ENCODE measurements at places on chromosomes 6 and 20. TPM values are rescaled to one million over a fixed set of nuclear protein-coding genes. Genes with fewer than 3 reads are reported as not detected.

DNA sequence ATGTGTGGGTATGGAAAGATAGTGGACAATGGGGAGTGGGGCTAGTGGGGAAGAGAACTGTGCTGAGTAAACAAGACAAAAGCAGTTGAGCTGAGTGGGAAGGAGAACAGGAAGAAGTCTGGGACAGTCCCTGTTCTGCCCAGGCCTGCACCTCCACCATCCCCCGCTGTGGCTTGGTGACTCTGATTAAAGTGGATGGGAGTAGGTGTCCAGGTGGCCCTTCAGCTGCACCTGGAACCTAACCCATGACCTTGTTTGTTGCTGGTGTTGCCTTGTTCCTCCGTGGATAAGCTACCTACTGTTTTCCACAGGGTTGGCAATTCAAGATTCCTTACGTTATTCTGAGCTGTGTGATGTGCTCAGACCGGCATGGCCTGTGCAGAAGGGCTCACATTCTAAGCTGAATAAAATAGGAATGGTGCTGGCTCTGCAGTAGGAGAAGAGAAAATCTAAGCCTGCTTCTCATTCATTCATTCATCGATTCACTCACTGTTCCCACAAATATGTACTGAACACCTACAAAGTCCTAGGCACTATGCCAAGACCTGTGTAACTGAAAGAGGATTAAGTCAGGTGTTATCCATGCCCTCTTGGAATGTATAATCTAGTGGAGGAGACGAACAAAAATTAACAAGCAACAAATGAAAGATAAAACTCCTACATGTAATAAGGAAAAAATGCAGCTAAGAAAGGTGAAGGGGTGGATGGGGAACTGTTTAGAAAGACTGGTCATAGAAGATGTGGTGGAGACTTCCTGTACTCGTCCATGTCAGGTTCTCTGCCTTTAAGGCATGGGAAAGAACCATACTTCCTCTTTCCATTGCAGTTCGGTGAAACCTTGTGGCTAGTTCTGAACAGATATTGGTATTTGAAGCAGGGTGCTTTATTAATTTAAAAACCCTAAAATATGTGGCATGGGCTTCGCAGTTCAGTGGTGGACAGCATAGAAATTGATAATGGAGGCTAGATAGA is 10.1 kb upstream of the CALHM6 start:
- no peak for DNase-seq

The RFX6 gene
- total RNA-seq = not detected

The CALHM4 gene
- not detected for total RNA-seq

- DNase-seq = no peak
Observed at GRCh38 chr20:63746751-63747315, 7.3 kb downstream of the SLC2A4RG start.

DNA sequence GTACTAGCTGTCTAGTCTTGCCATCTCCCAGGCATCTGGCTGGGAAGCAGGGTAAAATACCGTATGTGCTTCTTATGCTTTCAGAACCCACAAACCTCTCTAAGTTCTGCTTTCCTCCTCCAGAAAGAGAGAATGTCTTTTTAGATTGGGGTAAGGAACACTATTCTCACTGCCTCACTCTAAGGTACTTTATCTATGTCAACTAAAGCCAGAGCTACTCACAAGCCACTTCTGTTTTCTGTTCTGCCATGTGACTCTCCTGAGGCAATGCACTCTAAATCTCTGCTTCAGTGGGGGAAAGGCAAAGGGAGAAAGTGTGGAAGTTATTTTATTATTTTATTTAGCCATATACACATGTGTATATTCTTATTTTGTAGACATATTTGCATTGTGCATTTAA is 15.6 kb downstream of the MEP1A start:
- no peak for DNase-seq

- no peak for DNase-seq
Observed at GRCh38 chr6:149534742-149535141, 11.1 kb downstream of the PPIL4 start.

GRCh38 chr6:168615837-168616236 is 174.9 kb downstream of the SMOC2 start:
- no peak for DNase-seq

DNA sequence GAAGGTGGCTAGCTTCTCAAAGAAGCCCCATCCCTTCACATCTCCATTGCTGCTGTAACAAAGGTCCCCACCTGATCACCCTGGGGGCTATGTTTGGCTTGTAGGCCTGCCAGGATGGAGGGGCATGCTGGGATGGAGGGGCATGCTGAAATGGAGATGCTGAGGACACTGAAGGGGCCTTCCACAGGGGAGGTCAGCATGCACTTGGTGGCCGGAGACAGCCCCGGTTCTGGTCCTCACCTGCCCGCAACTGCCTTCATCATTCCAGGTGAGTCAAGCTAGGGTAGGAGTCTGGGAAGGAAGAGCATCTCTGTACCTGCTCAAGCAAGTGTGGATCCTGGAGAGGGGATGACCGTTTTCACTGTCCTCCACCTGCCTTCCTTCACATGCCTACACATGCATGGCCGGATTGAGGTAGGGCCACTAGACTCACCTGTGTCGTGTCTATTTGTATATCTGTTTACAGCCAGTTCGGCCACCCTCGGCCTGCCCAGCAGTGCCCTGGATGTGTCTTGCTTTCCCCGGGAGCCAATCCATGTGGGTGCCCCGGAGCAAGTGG is 6.0 kb downstream of the L3MBTL1 start:
- DNase-seq = no peak

The MRS2 gene
- total RNA-seq = 17.0 TPM

- no peak for DNase-seq
Observed at GRCh38 chr20:8061861-8062518, 42.4 kb upstream of the TMX4 start.

DNA sequence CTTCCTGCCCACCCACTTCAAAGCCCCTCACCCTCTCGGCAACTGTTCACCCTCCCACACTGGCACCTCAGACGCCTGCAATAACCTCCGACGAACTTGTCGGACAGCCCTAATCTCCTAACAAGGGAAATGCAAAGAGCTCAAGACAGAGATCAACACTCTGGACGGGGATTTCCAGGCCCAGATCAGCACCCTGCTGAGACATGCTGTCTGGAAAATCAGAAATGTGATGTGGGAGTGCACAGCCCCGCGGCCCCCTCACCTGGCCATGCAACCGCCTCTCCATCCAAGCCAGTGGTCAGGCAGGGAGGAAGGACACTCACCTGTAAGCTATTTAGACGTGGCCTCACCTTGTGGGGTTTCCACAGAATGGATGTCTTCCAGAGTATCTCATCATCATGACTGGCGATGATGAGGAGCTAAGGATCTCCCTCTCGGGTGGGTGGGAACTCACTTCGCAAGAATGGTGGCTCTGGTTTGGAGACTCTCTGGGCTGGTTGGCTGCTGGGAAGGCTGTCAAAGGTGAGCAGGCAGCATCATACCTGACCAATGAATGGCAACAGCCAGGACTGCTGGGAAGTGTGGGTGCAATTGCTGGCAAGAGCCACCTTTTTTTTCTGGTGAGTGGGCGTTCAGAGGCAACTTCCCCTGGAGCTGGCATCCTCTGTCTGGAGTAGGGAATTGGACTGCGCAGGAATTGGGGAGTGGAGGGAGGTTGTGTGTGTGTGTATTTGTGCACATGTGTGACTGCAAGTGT is 28.1 kb upstream of the ADTRP start:
- no peak for DNase-seq

The RWDD2A gene
- 1.8 TPM for total RNA-seq

DNA sequence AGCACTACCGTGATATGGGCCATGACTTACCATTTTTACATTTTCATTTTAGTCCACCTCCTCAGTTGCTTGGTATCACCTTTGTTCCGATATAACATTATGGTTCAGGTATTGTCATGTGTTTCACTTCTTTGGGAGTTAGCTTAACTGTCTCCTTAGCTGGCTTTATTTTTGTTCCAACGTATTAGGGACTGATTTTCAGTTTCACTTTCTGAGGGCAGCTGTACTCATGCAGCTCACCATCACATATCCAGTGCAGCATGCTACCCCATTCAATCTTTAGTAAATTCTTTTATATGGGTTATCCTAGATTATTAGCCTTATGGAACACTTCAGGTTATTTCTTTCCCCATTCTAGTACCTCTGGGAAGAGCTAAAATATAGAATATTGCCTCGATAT is 362.2 kb upstream of the IRAK1BP1 start:
- DNase-seq = no peak

The SLC32A1 gene
- not detected for total RNA-seq

DNA sequence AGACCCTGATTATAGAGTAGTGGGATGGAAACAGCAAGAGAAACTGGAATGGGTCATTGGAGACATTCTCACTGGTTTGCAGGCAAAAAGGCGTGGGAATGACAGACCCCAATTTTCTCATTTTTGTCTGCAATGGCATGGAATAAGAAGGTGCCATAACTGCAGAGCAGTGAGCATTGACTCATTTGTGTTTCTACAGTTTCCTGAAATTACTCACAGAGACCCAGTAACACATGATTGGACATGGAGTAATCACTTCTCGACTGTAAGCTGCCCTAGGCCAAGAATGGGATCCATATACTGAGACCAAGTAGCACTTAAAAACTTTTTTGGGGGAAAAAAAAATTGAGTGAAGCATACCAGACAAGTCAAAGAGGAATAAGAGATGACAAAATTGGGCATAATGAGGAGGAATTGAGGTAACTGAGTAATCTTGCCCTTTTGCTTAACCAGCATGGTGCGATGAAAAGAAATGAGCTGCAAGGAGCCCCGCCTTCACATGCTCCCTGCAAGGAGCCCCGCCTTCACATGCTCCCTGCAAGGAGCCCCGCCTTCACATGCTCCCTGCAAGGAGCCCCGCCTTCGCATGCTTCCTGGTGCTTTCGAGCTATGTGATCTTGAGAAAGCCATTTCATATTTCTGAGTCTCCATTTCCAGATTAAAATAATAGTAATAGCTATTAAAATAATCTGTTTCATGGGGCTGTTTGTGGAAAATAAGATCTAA is 44.1 kb downstream of the NHSL1 start:
- peak; percentile 17 for DNase-seq

GRCh38 chr6:36422714-36423100 is 19.9 kb downstream of the PXT1 start:
- DNase-seq = no peak

The MYH7B gene
- total RNA-seq = 0.09 TPM

The RPS6KA2 gene
- 2.9 TPM for total RNA-seq

GRCh38 chr6:163941624-163941976 is 527.1 kb downstream of the QKI start:
- DNase-seq = no peak

GRCh38 chr6:112439010-112439409 is 91.9 kb downstream of the RFPL4B start:
- no peak for DNase-seq

The NINL gene
- 14.1 TPM for total RNA-seq

The RAET1L gene
- 0.28 TPM for total RNA-seq
